Stimulated activated CD4-positive, alpha-beta T cell treated with anti-CD3 and anti-CD28 coated beads, TNF-alpha, amount 100 ng/mL, for 48 hours (primary cell): ENCODE measurements at places on chromosomes 3 and 15.
A peak's percentile ranks its signal among the peaks of the same experiment; 100 is the strongest.

DNA sequence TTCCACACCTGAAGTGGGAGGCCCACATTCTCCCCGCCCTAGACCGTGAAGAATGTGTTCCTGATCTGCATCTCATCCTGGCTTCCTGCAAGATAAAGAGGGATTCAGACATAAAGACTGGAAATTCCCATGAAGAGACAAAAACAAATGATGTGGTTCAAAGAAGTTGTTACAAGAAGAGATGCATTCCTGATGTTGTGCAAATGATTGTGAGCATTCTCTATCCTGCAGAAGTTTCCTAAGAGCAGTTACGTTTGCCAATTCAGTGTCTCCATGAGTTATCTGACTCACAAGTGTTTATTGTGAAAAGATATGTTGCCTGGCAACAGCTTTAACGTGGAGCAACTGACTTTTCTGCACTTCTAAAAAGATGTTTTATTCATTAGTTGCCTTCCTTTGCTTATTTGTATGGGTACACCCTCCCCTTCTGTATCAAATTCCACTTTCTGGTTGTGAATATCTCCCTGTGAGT lies 107.8 kb downstream of the ZIC4 start:
- no peak for DNase-seq

- DNase-seq: no peak
Measured at GRCh38 chr3:133730993-133731392, 15.2 kb upstream of the TF start.

DNA sequence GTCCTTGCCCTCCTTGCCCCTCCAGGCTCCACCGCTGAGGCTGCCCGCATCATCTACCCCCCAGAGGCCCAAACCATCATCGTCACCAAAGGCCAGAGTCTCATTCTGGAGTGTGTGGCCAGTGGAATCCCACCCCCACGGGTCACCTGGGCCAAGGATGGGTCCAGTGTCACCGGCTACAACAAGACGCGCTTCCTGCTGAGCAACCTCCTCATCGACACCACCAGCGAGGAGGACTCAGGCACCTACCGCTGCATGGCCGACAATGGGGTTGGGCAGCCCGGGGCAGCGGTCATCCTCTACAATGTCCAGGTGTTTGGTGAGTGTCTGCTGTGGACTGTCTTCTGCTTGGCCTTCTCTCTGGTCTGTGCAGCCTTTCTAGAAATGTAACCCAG lies 61.0 kb downstream of the BOC start:
- no peak for DNase-seq

GRCh38 chr3:155701882-155702465 lies 42.9 kb downstream of the PLCH1 start:
- no peak for DNase-seq

GRCh38 chr3:195613468-195614069 lies 29.8 kb upstream of the APOD start:
- no peak for DNase-seq

DNA sequence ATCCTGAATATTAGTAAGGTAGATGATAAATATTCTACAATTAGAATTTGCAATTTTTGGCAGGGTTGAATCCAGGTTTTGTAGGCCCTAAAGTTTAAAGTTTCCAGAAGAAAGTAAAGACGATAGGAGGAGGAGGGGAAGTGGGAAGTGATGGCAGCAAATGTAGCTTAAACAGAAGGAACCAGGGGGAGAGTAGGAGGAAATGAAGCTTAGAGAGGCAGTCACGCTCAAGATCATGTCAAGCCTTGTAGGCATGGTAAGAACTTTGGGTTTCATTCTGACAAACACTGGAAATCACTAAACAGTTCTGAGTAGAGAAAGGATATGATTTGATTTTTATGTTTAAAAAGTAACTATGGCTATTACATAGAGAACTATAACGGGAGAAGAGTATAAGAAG lies 63.9 kb downstream of the NR2E3 start:
- no peak for DNase-seq

DNA sequence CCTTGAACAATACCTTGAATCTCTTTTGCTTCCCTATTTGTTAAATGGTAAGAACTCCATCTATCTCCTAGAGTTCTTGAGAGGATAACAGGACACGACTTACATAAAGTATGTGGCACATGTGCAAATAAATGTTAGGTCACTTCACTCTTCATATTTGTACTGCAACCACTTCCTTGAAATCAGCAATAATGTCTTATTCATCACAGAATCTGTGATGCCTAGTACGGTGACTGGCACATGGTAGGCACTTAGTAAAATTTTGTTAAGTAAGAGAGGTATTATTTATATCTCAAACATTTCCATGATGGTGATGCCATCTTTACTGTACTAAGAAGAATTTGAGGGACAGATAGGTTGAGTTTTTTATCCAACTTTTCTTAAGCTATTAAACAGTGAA lies 14.3 kb downstream of the CD47 start:
- DNase-seq: no peak

GRCh38 chr3:55605443-55606236 lies 118.5 kb upstream of the WNT5A start:
- DNase-seq: no peak

GRCh38 chr15:49467746-49468480 lies 44.9 kb downstream of the FGF7 start:
- DNase-seq: no peak

DNA sequence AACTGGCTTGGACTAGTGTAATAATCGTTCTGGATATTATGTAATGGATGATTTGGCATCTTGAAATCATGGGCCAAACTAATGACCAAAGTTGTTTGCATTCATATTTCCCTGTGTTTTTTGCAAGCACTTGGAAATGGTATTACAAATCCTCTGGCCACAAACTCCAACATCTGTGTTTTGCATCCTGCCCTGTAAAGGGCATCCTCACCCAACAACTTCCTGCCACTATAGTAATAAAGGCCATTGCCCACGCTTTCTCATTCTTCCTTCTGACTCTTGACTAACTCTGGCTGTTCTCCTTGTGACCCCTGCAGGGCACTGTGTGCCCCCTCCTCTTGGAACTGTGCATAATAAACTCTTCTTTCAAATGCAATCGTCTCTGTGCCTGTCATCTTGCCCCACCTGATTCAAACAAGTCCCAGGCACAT lies 25.4 kb upstream of the PSMD6 start:
- DNase-seq: no peak

- DNase-seq: no peak
Measured at GRCh38 chr3:76199382-76199781, 414.0 kb upstream of the ZNF717 start.

- DNase-seq: no peak
Measured at GRCh38 chr15:94366781-94367180, 135.4 kb downstream of the MCTP2 start.

DNA sequence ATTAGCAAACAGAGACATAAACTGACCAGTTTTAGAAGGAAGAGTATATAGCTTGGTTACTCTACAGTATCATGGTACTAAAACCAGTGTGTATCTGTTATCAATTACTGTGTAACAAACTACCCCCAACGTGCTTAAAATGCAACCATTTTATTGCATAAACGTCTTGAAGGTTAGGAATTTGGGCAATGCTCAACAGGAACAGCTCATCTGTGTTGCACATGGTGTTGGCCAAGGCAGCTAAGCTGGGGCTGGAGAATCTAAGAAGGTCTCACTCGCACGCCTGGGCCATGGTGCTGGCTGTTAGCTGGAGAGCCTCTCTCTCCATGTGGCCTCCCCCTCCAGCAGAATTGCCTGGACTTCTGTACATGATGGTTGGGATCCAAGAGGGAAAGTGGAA lies 81.2 kb upstream of the THBS1 start:
- DNase-seq: no peak

- peak; percentile 4 for DNase-seq
Measured at GRCh38 chr3:7876741-7877297, 624.8 kb upstream of the LMCD1 start.

DNA sequence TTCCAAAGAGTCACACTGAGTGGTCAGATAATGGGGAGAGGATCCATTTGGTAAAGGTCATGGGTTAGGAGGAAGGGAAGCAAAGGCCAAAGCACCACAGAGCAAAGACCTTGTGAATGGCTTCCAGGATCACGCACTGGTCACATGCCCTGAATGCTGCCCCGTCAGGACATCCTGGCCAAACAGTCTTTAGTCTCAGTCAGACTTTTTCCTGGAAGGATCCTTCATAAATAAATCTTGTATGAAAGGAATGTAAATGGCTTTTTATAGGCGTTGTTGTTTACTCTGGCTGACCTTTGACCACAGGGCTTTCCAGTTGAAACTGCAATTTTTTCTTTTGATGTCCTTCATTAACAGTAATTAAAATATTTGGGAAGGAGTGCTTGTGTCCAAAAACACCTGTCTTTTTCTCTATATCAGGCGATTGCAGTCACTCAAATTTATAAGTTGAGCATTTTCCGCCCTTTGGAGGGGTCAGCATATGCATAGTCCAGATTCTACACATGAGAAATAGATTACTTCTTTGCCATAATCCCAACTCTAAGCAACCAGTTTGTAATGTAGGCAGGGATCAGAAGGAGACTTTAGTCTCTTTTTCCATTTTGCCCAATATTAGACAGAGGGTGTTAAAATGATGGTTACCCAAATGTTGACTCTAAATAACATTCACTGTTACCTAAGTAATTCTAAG lies 48.4 kb downstream of the CHAC1 start:
- no peak for DNase-seq

DNA sequence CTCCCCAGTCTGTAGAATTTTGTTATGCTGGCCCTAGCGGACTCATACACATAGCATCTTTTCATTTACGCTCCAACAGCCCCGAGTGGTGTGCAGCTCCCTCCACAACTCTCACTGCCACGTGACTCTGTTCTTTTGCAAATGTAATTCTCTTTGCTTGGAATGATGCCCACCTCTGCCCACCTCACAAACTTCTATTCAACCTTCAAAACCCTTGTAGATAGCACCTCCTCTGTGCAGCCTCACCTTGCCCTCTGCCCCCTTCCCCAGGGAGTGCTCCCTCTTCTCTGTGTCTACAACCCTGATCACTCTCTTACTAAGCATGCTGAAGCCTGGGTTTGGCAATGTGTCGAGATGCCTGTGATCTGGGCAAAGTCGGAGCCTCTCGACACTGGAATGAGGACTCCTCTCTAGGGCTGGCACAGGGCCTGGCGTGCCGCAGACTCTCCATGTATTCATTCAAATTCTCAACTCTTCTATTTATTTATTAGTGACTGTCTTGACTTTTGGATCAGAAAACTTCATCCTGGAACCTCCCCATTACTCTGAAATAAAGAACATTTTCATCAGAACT lies 73.5 kb downstream of the MGLL start:
- DNase-seq: no peak

DNA sequence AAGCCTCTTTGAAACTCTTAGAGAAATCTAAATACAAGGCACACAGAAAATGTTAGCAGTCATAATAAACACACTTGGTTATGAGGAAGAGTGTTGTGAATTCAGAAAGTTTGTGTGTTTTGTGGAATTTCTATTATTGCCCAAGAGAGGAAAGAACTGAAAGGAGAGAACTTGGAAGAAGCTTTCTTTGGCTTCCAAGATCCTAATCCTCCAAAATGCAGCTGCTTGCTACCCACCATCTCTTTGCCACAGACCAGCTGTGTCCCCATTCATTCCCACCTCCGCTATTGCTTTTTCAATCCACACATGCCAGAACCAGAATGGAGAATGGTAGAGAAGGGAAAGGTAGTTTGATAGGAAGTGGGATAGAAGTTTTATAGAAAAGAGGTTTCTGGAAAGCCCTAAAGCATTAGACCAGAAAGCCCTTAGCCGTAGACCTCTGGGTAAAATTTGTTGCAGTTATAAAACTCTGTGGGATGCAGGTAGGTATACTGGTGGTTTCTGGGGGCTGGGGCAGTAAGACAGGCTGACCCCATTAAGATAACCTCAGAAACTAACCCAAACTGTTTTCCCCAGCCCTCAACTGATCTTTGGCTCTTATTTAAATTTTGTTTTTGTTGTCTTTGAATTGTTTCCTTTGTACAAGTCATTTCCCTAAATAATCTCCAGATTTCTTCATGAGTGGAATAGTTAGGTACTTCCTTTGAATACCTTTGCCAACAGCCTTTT lies 108.5 kb downstream of the FILIP1L start:
- DNase-seq: no peak

DNA sequence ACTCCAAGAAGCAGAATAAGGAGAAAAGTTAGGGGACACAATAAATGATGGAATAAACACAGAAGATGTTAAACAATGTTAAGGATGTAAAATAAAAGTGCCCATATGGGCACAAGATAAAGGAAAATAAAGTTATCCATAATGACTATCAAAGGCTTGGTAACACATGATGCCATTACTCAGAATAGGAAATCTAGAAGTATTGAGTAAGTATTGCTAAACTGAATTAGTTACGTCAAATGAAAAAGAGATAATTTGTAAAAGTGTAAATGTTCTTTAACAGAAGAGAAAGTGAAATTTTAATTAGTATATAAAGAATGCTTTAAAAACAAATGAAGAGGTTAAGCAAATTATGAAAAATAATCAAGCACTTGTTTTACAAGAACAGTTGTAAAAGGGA lies 6.7 kb downstream of the COPS2 start:
- no peak for DNase-seq

DNA sequence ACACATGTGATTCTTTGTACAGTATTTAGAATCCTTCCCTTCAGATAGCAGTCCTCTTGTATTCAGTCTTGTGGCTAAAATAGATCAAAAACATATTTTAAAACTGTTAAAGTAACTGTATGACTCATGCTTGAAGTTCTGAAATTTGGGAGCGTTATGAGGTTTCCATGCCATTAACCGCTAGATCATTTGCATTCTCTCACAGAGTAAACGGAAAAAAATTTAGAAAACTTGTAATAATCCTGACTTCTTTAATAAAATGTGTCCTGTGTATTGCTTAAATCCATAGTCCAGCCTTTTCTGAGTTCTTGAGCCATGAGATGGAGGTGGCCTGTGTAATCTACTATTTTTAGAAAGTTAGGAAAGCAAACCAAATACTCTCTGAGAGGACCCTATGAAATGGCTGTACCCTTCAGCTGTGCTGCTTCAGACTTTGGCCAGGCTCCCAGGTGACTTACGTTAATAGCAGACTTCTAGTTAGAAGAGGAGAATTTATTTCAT lies 33.8 kb downstream of the MBNL1 start:
- DNase-seq: no peak

DNA sequence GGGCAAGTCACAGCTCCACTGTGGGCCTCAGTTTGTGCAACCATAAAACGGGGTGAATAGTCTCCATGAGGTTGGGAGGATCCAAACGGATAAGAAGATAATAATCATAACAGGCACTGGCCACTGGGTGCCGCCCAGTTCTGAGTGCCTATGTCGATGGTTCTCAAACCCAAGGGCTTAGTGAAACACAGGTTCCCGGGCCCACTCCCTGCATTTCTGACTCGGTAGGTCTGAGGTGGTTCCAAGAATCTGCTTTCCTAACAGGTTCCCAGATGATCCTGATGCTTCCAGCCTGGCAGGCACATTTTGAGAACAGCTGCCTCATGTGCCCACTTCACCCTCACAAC lies 21.2 kb downstream of the ALS2CL start:
- no peak for DNase-seq

DNA sequence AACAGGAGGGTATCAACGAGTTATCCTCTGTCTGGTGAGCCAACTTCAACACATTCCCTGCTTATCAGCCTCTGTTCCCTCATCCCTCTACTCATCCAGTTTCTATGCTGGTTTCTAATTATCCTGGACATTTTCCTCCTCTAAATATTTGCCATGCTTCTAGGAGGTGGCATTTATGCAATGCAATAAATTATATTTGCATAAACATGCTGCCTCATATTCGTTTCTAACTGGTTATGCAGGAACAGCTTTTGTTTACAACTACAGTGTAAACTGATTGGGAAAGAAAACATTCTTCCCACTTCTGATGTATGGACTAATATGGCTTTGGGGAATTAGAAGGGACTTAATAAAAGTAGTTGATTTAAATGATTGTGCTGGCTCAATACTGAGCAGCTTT lies 122.3 kb downstream of the TFG start:
- no peak for DNase-seq

GRCh38 chr3:137207616-137208015 lies 249.8 kb downstream of the IL20RB start:
- no peak for DNase-seq

- DNase-seq: no peak
Measured at GRCh38 chr3:140342668-140343067, 335.2 kb upstream of the TRIM42 start.
